ENCODE measurements at places on chromosomes 2 and 18.

DNA sequence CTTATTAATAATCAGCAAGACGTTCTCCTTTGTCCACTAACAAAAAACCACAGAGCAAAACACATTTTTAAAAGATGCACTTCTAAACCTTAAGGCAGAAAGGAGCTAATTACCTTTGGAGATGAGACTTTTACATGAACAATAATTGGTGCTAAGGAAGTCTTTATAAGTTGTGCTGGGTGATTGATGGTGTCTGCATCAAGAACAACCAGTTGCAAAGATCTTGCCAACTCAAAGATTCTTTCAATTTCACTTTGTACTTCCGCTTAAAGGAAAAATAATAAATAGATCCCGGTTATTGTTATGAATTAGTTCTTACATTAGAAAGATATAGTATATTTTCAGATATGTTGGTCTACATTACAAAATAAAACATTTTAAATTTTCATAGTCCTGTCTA, 26.9 kb upstream of the ARL5A start:
- no peak for DNase-seq

GRCh38 chr2:17319090-17319489, 199.2 kb downstream of the RAD51AP2 start:
- DNase-seq = no peak

- DNase-seq = peak; percentile 81
These were observed 79.4 kb downstream of the TMEM182 start for GRCh38 chr2:102841107-102841840.

GRCh38 chr2:2575181-2575577, 244.1 kb upstream of the MYT1L start:
- no peak for DNase-seq

- DNase-seq = no peak
These were observed 490.4 kb upstream of the SPRED2 start for GRCh38 chr2:65922794-65923193.
